ENCODE measurements at places on chromosomes 5 and 9.

DNA sequence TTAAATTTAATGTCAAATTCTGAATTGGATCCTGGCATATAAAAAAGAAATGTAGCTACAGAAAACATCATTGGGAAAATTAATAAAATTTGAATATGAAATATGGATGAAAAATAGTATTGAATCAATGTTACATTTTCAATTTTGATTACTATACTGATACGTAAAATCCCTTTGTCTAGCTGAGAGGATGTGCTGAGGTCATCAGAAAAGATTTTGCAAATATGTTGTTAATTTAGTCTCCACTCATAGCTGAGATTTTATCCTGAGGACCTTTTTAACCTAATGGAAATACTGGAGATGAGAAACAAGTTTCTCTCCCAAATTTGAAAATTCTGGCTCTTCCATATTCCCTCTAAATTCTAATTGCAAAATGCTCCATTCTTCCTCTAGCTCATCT lies 84.4 kb upstream of the ADAMTS16 start:
- DNase-seq: no peak

GRCh38 chr9:4849369-4849768 lies 56.6 kb downstream of the RCL1 start:
- no peak for DNase-seq

DNA sequence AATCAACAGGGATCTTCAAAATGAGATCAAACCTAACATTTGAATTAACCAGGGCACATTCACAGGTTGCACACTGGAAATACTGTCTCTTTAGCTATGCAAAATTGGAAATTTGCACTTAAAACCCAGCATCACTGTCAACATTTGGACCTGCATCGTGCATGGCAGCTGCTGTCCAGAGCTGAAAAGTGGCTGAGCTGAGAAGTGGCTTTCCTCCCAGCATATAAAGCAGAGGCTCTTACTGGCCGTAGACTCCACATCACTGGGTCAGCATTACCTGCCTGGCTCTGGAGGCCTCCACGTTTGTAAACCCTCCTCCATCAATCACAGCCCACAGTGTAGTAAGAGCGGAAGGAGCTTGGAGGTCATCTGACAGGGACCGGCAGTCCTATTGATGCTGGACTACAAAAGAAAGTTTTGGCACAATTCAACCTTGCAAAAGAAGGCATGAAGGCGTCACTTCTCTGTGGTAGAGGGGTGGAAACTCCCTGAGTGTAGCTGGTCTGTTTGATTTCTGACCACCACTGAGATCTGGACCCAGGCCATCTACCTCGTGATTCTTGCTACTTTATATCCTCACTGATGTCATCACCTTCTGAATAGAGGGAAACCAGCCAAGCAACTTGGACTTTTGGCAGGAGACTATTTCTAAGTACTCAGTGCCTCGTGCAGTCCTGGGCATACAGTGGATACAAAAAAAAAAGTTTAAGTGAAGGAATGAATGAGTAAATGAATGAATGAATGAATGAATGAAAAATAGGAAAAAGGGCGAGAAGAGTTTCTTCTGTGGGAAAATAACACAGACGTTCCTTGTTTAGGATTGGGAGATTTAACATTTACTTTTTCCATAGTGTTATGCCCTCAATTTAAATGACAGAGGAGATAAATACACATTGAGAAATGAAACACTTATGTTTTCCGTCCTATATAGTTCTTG lies 14.8 kb downstream of the RASEF start:
- DNase-seq: no peak

- DNase-seq: no peak
Observed at GRCh38 chr5:38758774-38759600, 86.8 kb upstream of the OSMR start.

DNA sequence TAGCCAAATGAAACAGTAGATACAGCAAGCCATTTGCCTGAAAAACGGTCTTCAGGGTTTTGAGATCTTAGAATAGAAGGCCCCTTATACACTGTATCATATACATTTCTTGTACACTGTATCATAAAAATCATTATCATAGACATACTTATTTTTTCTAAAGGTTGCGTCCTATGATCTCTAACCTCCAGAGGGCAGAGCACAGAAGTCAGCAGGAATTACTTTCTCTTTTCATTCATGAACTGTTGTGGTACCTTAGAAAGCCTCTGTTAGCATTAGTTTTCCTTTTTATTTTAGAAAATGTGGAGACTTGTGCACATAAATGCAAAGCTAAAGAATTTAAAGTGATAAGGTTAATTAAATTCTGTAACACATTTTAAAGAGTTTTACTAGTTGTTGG lies 115.4 kb downstream of the OXCT1 start:
- DNase-seq: no peak

DNA sequence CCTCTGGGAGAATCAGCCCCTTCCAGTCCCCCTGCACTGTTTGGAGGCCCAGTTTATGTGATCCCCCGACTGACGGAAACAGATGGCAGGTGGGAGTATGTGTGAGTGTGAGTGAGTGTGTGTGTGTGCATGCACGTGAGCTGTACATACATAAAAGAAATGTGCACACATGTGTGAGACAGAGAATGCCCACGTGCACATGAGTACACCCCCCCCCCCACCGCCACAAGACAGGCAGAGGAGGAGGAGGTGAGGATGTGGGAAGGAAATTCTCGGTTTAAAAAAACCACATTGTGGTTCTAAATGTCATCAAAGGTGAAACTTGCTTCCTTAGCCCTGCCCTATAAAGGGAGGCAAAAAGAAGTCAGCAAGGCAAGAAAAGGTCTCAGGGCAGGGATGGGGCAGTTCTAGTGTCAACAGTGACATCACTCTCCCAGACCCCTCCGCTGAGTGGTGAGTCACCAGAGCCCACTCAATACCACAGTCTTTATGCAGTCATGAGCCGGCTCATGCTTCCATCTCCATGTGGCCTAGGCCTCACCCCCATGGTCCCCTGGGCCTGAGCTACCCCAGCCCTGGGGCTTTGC lies 79.2 kb upstream of the HSPA9 start:
- peak; percentile 78 for DNase-seq

DNA sequence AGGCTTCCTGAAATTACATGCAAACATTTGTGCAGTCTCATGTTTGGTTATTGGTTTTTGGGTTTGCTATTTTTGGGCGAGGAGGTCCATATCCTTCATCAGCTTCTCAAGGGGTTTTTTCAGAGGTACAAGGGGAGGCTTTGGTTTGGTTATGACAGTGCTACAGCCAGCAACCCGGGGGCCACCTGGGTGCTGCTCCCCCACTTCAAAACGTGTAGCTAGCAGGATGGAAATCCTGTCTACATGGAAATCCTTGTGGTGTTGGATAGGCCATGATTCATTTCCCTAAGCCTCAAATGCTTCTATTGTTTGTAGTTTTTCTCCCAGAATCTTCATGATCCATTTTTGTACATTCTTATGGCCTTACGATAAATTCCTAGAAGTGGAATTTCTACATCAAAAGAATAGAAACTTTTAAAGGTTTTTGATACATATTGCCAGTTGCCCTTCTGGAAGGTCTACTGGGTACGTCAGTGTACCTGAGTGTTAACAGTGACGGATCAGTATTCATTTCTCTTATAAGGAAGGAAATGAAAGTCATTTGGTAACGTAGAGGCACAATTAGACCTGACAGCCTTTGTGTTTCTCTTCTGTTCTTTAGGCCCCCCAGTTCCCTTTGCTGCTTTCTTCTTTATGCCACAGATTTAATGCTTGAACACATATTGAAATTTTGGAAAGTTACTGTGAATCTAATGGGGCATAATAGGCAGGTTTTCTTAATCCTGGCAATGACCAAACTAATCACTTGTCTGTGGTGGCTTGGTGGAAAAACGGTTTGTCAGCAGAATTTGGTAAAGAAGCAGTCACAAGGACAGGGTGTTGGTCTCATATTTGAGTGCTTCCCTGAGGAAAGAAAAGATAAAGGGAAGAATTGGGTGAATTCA lies 69.7 kb upstream of the ABL1 start:
- no peak for DNase-seq

DNA sequence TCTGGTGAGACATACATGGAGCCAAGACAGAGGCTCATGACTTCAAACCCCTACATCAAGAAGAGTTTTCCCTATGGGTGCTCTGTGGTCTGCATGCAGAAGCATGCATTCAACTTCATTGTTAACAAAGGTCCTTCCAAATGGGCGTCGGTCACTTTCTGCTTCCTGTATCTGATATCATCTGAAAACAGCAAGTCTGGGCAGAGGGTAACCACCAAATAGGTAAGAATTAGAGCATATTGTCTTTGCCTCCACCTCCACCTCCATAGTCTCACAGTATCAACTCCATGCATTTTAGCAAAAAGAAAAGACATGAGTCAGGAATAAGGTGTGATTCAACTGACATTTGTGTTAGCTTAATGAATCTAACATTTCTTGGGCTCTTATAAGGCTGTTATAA lies 462.9 kb downstream of the DMRT2 start:
- no peak for DNase-seq

- no peak for DNase-seq
Observed at GRCh38 chr9:880725-881124, 39.2 kb downstream of the DMRT1 start.

- no peak for DNase-seq
Observed at GRCh38 chr5:170361616-170362015, 27.6 kb downstream of the KCNMB1 start.

GRCh38 chr5:102826629-102827028 lies 71.5 kb downstream of the PAM start:
- no peak for DNase-seq

GRCh38 chr9:126614088-126614454 lies 343 bp downstream of the LMX1B start:
- DNase-seq: no peak

DNA sequence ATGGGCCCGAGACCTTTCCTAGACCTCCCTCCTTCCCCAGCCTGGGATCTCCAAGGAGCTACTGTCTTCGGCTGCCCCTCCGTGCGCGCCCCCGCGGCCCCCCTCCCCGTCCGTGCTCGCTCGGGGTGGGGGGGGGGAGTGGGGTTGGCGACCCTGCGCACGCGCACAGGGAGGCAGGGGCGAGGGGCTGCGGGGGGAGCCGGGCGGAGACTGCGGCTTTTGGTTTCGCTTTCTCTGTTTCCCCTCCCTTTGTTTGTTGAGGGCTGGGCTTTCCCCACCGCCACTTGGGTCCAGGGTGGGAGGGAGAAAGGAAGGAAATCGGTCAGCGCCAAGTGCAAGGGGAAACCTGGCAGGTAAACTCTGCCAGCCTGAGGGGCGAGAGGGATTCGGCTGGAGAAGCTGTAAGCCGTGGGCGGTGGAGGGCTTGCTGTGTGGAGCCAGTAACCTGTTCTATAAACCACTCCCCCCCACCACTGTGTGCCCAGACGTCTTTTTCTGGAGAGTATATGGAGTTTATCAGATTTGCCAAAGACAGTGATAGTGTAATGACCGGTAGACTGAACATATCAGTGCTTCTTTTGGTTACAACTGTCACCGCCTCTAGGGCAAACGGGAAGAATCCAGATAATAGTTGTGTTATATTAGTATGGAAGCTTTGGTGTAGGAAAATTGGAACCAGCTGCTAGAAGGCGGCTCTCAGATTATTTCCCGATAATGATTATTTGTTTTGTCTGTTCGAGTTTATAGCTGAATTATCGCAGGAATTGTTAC lies 684 bp downstream of the DNAJA1 start:
- DNase-seq: peak; percentile 85

- DNase-seq: no peak
Observed at GRCh38 chr9:126676685-126677143, 63.0 kb downstream of the LMX1B start.
